Renal cortex interstitium (tissue), 15 donors: ENCODE measurements at places on chromosomes 1 and 21.

DNA sequence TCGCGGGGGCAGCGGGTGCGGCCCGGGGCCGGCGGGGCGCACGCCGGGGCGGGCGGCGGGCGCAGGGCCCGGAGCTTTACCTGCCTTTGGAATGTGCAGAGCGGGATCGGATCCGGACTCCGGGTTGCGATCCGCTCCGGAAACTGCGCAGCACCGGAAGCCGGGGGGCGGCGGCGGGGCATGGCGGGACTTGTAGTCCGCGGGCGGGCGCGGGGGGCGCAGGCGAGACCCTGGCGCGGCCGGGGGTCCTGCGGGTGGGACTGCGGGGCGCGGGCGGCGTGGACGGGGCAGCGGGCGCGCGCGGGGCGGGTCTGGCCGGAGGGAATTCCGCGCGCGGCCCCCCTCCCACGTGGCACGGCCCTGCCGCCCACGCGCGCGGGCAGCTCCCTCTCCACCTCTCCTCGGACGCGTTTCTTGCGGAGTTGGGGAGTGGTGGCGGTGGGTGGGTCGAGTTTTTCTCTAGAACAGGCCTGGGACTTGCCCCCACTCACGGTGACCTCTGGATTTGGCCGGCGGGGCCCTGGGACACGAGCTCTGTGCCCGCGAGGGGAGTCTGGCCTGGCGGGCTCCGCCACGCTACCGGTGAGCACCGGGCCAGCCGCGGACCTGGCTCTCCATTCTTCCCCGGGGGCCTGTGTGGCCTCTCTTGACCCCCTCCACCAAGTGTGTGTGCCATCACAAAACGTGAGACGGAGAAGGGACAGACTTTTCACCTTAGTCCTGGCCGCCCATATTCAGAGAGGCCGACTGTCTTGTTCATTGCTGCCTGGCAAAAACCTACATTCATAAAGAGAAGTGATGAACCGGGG, at the start of gene PRDM15:
Gene PRDM15, minus strand, starts transcription at position 155 of the 809 bp plus-strand sequence. CDS start 18,981 bp downstream, outside the sequence.
- DNase-seq = peak; percentile 56

DNA sequence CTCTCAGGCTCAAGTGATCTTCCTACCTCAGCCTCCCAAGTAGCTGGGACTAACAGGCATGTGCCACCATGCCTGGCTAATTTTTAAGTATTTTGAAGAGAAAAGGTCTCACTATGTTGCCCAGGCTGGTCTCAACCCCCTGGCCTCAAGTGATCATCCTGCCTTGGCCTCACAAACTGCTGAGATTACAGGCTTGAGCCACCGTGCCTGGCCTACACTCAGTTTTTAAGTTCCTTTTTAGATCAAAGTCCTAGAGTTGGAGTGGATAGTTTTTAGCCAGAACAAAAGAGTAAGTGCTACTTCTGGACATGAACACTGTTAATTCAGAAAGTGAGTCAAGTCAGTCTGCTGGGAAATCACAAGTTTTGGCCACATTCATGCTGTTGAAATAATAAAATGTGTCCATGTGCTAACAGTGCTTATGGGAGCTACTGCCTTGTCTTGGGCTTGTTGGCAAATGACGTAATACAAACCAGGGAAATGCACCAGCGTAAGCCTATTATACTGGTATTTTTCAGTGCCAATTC, 84.2 kb downstream of the NDUFS5 start:
- DNase-seq = no peak

- no peak for DNase-seq
Measured at GRCh38 chr1:166925810-166926478, 49.4 kb downstream of the ILDR2 start.

GRCh38 chr1:3156936-3157335, 87.9 kb downstream of the PRDM16 start:
- DNase-seq = no peak

DNA sequence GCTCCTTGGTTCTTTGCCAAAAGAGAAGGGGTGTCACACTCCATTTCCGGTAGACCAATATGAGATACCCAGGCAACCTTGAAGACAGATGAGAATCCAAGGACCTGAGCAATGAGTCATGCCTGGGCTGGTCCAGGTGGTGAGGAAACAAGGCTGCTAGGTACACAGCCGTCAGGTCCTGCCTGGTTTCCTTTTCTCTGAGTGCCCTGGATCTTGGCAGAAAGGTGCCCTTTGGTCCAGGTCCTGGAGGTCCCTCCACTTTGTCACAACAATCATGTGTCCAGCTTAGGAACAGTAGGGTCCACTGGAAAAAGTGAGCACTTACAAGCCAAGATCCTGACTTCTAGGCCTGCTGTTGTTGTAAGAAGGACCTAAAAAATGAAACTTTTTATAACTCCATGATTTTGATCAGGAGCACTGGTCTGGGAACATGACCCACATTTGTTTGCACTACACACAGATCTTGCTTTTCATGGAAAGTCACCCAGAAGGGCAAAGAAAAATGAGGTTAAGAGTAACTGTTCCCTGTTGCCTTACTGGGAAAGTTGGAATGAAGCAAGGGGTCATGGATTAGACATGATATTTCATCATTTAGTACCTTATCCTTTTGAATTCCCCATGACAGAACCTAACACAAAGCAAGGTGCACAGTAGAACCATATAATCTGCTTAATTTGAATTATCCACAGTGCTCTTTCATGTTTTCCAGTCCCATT, 94.7 kb downstream of the PAPPA2 start:
- no peak for DNase-seq

DNA sequence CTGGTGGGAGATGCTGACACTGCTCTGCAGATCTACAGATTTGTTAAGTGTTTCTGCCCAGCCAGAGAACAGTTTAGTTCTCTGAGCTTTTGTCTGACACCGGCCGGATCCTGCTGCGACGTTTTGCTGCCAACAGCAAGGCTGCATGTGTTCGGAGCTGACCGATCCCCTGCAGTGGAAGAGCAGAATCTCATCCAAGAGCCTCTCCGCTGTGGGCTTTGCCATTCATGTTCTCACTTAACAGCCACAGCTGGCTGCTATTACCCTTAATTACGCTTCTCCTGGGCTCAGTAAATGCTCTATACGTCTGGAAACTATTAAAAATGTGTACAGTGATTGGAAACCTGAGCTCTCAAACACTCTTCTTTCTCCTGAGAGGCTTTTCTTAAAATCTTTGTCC, 105.3 kb downstream of the BCAR3 start:
- no peak for DNase-seq

GRCh38 chr1:237394281-237394680, 352.3 kb downstream of the RYR2 start:
- no peak for DNase-seq

GRCh38 chr21:34284666-34285065, 79.1 kb upstream of the KCNE2 start:
- DNase-seq = no peak

GRCh38 chr1:172917972-172918371, 132.8 kb downstream of the TNFSF18 start:
- no peak for DNase-seq

DNA sequence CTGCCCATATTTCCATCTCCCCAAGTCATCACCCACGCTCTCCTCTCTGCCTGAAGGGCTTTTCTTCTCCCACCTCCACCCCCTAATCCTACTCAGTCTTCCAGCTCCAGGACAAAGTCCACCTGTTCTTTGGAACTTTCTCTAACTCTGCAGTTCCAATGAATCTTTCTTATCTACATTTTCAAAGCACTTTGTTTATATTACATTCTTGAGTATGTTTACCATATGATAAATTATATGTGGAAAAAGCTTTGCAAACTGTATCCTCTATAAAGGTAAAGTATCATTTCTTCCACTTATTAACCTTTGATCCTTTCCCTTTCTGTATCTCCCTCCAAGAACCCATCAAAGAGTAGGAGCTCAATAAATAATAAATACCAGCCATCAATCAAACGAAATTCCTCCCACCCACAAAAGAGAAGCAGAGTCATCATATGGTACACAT, 39.7 kb downstream of the TTC13 start:
- no peak for DNase-seq

- no peak for DNase-seq
Measured at GRCh38 chr1:116682641-116683221, 15.2 kb upstream of the IGSF3 start.

DNA sequence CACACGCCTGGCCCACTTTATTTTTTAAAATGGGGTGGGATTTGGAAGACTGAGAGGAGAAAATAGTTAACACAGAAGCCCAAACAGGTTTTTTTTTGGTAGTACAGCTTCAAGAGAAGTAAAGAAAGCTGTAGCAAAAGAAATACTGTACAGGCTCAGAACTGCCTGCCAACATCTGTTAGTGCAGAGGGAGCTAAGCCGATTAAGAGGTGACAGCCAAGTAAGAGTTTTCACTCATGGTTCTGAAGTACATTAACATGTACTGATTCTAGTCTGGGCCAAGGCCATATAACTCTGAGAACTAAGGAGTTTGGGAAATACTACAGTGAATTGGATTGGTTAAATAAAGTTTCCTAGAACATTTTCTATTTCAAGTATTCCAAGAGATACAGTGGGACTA, 51.6 kb downstream of the EIF2B3 start:
- DNase-seq = no peak

DNA sequence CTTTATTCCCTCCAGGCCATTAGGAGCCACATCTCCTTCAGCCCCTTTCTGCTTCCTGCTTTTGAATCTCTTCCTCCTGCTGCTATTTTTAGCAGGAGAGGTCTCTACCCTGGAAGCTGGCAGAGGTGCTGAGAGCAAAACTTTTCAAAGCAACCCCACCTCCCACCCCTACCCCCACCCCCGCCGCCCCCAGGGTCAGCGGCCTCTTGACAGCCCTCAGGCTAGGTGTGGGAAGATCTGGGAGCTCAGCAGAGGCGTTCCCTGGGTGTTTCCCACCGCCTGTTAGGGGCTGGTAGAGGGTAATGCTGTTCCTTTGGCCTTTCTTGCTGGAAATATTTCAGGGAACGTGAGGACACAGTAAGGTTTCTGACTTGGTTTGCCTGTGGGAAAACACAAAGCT, 112.5 kb upstream of the CACHD1 start:
- DNase-seq = no peak

DNA sequence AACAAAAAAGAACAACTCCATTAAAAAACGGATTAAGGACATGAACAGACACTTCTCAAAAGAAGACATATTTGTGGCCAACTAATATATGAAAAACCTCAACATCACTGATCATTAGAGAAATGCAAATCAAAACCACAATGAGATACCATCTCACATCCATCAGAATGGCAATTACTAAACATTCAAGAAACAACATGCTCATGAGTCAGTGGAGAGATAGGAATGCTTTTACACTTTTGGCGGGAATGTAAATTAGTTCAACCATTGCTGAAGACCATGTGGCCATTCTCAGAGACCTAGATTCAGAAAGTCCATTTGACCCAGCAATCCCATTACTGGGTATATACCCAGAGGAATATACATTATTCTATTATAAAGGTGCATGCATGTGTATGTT, 1442.6 kb upstream of the B3GALT2 start:
- DNase-seq = no peak

- DNase-seq = no peak
Measured at GRCh38 chr1:53929246-53929960, 16.1 kb downstream of the IFT25 start.

- DNase-seq = no peak
Measured at GRCh38 chr1:205354259-205355074, 2.3 kb downstream of the KLHDC8A start.

DNA sequence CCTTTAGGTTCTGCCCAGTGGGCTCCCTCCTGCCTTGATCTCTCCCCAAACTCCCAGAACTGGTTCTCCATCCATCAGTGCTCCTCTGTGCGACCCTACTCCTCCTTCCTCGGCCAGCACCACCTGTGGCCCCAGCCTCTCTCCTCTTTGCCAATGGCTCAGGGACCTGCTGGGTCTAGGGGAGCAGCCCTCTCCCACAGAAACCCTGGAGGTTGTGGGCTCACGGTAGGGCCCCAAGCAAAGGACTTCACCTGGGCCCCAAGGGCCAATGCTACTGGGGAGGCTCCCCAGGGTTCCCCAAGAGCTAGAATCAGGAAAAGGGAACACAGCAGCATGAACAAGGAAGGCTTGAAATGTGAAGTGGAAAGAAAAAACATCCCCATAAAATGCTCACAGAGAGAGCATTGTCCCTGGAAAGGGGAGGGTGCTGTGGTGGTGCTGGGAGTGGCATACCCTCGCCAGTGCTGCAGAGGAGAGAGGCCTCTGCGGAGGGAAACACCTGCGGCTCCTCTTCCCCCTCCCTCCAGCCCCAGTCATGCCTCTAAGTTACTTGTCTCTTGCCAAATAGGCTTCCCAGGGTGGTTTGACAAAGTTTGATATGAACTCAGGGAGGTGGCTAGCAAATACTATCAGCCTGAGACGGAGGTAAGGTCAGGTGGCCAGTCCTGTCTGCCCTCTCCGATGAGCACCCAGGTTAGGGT, 2.5 kb downstream of the TMEM63A start:
- no peak for DNase-seq

GRCh38 chr1:68963353-68963752, 466.5 kb upstream of the DEPDC1 start:
- DNase-seq = no peak

GRCh38 chr1:82565146-82565545, 764.4 kb downstream of the ADGRL2 start:
- DNase-seq = no peak

DNA sequence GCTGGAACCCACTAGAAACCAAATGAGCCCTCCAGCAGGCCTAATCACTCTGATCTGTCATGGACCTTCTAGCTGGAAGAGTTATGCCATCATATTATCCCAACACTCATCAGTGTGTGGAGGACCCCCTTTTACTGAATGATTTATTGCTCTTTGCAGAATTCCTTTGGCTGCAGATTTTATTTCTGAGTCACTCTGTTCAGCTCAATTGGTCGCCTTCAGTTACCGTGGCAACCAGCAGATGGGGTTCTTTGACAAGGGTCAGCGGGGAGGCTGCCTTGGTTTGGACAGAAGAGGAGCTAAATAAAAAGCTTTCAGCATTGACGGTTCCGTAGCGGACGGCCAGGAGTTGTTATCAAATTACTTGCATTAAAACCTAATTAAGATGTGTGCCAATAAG, 220.1 kb downstream of the SDCCAG8 start:
- DNase-seq = no peak

- DNase-seq = no peak
Measured at GRCh38 chr1:15931884-15932283, 44.0 kb downstream of the ZBTB17 start.

- no peak for DNase-seq
Measured at GRCh38 chr1:215052256-215053015, 30.1 kb upstream of the KCNK2 start.

DNA sequence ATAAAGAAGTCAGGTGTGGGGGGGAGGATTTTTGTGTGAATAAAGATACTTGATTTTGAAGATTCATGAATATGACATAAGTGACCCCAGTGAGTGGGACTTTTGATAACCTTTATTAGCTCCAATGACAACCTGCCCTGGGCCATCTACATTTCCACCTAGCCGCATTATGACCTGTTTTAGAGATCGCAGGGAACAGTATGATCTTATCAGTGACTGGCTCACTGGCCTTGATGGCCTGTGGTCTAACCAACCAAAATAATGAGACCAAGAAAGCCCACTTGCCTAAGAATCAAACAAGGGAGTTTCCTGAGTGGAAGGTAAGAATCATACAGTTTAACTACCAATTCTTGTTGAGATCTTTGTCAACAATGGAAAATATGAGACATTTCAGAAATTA, 1.8 kb downstream of the ELAPOR1 start:
- DNase-seq = no peak

- no peak for DNase-seq
Measured at GRCh38 chr1:41714638-41715389, 203.9 kb downstream of the HIVEP3 start.
